ENCODE measurements at places on chromosomes 2 and 18.
A peak's percentile ranks its signal among the peaks of the same experiment; 100 is the strongest.

GRCh38 chr18:30514059-30514458, 528.5 kb downstream of the DSC3 start:
- DNase-seq: no peak

DNA sequence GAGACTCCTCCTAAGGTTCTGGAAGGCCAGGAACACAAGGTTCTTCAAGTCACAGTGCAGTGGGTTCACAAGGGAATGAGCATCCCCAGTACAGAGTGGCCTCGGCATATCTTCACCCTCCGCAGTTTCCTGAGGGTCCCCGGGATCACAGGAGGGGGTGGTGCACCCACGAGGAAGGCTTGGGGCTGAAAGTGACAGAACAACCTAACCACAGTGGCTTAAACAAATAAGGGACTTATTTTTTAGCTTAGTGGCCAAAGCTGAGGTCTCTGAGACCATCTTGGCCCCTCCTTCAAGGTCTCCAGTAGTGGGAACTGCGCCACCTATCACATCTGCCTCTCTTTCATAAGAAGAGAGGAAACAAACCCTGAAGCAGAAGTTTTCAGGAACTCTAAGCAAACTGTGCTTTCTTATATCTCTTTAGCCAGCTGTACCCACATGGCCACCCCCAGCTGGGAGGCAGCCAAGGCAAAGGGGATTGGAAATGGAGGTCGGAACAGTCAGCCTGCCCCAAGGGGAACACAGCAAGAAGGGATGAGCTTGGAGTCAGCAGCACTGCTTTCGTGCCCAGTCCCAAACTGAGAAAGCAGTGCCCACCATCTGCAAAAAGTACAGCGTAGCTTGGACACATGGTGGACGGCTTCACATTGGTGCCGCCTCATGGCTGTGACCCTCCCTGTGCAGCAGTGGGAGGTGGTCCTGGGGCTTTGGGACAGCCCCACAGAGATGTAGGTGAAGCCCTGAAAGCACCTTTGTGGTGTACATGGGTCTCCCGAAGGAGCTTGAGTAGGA, 260.0 kb upstream of the ID2 start:
- no peak for DNase-seq

DNA sequence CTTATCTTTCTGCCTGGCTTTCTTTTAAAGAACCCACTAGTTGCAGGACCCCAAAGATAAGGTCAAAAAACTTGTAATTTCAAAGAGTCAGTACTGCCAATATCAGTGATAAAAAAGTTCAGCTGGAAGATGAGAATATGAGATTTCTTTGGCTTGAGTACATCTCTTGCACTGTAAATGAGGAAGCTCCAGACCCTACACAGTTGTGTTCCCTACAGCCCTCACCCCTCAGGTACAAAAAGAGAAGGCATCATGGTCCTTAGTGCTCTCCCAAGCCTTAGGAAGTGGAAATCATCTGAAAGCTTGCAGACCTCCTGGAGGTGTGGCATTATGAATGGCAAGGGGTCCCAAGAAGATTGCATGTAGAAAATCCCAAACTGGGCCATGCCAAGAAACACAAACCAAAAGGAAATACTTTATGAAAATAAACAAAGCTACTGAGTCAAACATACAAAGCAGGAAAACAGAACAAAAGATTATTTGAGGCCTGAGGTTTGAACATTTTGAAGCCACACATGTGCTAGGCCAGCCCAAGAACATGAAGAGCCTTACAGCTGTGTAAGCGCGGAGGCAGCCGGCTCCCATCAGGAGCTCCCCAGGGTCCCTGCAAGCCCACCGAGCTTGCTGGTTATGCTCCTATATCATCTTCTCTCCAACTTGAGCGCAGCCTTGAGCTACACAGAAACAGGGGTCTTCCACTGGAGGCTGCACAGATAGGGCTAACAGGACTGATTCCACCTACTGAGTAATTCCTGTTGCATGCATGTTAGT, 217.0 kb downstream of the OSR1 start:
- no peak for DNase-seq

- DNase-seq: no peak
Observed at GRCh38 chr18:22363867-22364463, 53.8 kb downstream of the CTAGE1 start.

DNA sequence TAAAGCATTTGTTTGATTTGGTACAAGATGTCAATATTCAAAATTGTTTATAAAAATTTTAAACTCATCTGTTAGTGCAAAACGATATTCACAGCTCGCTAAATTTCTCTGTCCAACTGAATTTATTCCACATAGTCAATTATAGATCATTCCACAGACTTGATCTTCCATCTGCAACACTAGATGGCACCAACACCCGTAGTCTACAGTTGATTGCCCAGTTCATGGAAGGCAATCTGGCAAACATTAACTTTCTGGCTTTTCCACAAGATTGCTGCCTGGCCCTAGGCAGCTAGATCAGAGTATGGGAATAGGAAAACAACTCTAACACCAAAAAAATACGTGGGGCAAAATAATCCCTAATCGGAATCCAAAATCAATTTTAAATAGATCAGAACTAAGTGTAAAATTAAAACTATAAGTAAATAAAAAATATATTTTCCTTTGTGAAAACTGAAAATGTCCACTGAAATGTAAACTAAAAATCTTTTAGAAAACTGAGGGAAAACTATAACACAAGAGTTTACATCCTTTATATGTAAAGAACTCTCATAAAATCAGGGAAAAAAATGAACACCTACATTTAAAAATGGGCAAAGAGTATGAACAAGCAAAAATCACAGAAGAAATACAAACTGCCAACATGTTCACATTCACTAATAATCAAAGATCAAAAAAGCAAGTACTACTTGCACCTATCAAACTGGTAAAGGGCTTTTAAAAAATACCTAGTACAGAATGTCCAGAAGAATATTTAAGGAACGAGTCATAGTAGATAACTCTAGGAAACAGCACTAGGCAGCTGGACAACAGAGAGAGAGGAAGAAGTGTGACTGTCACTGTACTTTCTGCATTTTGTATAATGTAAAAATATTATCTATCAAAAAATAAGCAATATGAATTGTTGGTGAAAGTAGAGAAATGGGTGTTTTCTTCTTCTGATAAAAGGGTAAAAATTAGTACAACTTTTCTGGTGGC, 35.0 kb downstream of the RTN4 start:
- DNase-seq: peak; percentile 71

All from midbrain (tissue), 1 donor.